ENCODE measurements at places on chromosomes 2 and 18.
A peak's percentile ranks its signal among the peaks of the same experiment; 100 is the strongest.

- no peak for DNase-seq
These were observed 11.0 kb downstream of the IL18R1 start for GRCh38 chr2:102366406-102367112.

DNA sequence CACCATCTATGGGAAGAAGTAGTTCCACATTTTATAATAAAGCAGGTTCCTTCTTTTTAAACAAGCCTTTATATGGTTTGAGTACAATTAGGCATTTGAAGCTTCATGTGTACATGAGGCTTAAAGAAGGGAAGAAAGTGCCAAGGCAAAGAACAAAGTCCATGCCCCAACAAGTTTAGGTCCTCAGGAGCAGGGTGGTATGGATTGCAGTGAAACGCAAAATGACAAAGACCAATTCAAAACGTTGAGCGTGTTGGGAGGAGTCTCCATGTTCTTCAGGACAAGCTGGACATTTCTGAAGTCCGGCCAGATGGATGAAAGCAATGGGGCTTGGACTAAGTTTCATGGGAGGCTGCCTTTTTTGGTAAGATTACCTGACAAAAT lies 78.8 kb upstream of the FZD5 start:
- no peak for DNase-seq

DNA sequence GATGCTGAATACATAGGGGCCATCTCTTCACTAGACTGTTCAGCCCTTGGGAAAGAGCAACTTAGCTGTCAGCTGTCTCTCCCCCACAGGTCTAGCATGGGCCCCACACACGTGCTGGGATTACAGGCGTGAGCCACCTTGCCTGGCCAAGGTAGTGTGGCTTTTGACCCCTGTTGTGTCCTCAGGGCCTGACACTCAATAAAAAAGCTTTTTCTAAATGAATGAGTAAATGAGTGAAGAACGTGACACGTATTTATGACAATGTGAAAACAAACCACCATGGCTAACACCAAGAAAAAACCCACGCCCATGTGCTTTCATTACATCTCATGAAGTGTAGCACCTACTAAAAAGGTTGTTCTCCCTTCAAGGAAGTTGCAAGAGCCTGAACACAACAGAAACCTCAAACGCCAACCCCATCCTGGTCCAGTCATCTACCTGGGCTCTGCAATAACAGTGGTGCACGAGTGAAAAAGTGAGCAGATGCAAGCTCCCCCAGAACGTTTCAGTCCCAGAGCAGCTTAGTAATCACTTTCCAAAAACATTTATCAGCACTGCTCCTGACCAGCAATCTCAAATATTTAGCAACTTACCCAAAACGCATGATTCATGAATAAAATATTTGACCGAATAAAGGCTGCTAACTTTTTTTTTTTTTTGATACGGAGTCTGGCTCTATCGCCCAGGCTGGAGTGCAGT lies 3.4 kb downstream of the WDFY1 start:
- peak; percentile 94 for DNase-seq

GRCh38 chr2:144479138-144479537 lies 40.8 kb downstream of the ZEB2 start:
- DNase-seq: peak; percentile 55

DNA sequence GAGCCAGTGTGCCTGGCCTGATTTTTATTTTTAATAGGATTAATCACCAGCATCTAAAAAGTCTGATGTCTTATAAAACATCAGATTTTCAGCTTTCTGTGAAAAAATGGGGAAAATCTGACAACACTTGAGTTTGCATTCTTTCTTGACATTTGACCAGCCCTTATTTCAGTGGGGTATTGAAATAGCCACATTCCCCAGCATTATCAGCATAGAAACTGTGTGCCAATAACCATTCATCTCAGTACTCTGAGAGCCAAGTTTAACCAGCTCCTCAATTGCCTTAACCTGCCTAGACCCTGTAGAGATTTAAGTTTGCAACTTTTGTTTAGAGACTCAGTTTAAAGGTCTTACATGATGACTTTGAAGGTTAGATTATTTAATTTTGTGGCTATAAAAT lies 155.0 kb downstream of the CERS6 start:
- no peak for DNase-seq

GRCh38 chr18:78822949-78823285 lies 156.7 kb upstream of the SALL3 start:
- no peak for DNase-seq

- peak; percentile 45 for DNase-seq
These were observed 364.4 kb downstream of the ZNF521 start for GRCh38 chr18:24987303-24988252.

DNA sequence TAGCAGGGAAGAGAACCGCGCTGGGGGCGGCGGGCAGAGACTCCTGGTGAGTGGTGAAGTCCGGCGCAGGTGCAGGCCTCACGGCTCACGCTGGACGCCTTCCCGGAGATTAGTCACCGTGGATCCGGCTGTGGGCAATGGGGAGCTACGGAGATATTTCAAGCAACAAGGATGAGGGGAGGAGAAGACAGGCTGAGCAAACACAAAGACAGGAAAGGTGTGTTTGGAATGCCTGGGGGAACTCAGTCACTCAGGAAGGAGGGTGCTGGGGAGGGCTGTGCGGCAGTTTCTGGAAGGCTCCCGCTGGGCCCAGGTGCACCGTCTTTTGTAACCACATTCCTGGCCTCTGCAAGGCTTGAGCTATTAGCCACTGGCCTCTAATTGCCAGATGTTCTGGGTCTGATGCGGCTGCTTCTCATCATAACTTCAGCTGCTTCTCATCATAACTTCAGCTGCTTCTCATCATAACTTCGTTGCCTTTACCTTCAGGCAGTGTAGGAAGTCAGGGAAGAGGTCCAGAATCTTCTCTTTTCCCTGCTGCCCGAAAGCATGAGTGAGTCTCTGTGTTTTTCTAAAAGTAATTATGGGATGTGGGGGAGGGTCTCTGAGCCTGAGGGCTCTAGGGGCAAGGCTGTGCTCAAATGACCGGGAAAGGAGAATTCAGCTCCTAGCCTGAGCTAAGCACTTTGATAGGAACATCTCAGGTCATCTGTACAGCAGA lies 118.9 kb downstream of the PXDN start:
- DNase-seq: peak; percentile 63

GRCh38 chr2:240410808-240411207 lies 24.7 kb upstream of the GPC1 start:
- no peak for DNase-seq

- no peak for DNase-seq
These were observed 123.2 kb downstream of the EPHA4 start for GRCh38 chr2:221448844-221449390.

- DNase-seq: no peak
These were observed 3.0 kb downstream of the KRTCAP3 start for GRCh38 chr2:27445155-27445554.

DNA sequence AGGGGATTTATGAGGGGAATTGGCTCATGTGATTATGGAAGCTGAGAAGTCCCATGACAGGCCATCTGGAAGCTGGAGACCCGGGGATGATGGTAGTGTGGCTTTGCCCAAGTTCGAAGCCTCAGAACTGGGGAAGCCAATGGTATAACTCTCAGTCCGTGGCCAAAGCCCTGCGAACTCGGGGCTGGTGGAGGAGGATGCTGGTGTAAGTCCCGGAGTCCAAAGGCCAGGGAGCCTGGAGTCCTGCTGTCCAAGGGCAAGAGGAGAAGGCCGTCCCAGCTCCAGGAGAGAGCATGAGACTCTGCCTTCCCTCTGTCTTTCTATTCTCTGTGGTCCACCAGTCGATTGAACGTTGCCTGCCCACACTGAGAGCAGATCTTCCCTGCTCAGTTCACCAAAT lies 43.2 kb upstream of the CABLES1 start:
- no peak for DNase-seq

DNA sequence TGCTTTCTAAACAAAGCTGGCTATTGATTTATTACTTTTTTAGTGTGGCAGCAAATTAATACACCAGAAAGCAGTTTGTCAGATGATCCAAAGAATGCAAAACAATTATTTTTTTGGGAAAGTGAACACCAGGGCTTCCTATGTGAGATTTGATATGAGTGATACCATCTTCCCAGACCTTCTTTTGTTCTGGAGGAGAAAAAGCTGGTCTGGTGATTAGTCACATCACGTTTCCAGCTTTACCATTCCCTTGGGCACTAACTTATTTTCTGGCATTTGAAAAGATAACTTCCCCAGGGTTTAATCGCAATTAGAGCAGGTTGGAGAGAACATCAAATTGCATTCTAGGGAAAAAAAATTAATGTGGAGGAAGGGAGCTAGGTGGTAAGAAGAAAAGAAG lies 182.9 kb upstream of the TANK start:
- DNase-seq: no peak

- no peak for DNase-seq
These were observed 125.7 kb downstream of the GALNT1 start for GRCh38 chr18:35707247-35707646.

DNA sequence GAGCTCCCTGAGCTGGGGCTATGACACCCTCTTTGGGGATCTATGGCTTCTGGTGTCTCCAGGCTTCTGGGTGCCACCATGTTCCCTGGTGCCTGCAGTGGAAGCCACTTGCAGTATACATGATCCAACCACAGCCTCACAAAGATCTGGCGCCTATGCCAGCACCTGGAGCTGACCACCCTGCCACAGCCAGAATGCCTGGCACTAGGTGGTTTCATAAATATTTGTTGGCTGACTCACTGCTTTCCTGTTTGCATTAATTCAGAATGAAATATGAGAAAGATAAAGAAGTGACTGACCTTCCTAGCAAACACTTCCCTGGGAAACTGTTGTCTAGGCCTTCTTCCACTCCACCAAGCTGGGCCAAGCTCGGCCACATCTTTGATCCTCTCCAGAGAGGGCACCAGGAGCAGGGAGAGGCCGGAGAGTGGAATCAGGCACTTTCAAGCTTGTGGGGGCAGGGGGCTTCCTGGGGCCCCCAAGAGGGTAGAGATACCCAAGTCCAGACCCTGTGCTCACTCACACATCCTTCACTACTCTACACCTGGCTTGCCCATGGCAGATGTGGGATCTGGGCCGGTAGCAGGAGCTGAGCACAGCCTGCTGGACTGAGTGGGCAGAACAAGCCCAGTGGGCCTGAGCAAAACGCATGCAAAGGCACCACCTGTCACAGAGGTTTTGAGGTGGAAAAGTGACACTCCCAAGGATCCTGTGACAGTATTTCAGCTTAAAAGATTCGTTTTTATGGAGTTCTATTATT lies 565.7 kb downstream of the SLC4A3 start:
- peak; percentile 4 for DNase-seq

- DNase-seq: no peak
These were observed 2.7 kb downstream of the RASGRP3 start for GRCh38 chr2:33478968-33479731.

GRCh38 chr2:199814101-199814816 lies 36.7 kb downstream of the FTCDNL1 start:
- DNase-seq: peak; percentile 32

DNA sequence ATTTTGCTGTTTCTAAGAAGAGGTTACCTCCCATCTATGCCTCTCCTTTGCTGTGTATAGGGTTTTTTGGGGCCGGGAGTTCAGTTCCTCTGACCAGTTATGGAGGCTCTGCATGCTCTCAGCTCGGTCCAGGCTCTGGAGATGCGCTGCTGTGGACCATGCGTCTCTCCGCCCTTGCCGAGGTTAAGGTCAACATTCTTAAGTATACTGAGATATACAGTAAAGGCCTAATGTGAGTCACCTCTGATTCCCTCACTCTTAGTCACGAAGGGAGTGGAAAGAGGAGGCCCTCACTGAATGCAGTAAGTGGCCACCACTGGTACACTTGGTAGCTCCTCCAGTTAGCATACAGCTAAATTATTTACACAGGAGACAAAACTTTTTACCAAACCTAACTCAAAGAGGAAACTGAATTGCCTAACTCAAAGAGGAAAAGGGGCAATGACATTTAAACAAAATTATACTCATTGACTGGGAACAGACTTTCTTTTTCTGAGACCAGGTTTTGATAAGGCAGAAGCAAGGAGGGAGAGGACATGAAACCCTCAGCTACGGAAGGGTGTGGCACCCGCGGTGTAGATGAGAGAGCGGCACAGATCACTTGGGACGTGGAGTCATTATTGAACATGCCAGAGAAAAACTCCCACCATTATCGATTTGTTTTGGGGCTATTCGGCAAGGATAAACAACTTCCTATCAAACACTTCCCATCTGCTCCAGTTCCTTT lies 98.7 kb downstream of the COPS8 start:
- DNase-seq: peak; percentile 87

DNA sequence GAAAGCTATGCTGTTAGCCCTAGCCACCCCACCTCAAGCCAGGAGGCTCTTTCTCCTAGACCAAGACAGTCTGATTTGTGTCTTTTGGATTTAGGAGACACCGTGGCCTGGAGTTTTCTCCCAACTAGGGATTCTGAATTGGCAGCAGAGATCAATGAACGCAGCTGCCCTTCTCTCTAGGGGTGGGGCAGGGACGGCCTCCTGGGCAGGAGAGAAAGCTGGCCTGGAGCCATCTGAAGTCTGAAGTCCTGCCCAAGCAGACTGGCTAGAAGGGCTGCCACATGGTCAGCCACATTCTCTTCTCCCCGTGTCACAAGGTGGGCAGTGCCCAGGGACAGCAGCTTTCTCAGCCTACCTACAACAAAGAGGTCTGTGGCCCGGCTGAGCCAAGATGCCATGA lies 45.1 kb downstream of the PIEZO2 start:
- no peak for DNase-seq

DNA sequence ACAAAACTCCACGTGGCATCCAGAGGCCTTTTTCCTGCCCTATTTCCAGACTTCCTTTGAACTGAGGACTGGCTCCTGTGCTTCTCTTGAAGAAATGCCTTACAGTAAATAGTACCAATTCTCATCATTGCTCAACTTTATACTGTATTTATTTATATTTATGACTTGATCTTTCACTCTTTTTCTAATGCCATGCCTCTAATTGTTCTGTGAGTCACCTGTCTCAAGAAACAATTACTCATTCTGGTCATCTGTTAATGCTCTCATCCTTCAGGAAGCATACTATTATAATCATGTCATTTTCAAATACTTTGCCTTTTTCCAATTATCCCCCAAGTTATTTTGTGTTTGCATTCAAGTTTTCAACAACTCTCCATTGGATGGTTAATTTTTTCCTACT lies 85.9 kb downstream of the DCDC2C start:
- DNase-seq: peak; percentile 43
